ENCODE measurements at places on chromosomes 7 and 10.

GRCh38 chr7:31939076-31939475 is 131.1 kb downstream of the PDE1C start:
- no peak for DNase-seq

GRCh38 chr10:100962351-100963080 is 6.8 kb upstream of the SEMA4G start:
- no peak for DNase-seq

GRCh38 chr7:50640779-50641178 is 75.6 kb upstream of the DDC start:
- no peak for DNase-seq

GRCh38 chr10:15427843-15428414 is 56.8 kb upstream of the FAM171A1 start:
- DNase-seq, result no peak

GRCh38 chr7:150909200-150909995 is 57.1 kb downstream of the AOC1 start:
- DNase-seq, result no peak

- DNase-seq, result no peak
Observed at GRCh38 chr7:95472581-95473161, 13.1 kb upstream of the ASB4 start.

DNA sequence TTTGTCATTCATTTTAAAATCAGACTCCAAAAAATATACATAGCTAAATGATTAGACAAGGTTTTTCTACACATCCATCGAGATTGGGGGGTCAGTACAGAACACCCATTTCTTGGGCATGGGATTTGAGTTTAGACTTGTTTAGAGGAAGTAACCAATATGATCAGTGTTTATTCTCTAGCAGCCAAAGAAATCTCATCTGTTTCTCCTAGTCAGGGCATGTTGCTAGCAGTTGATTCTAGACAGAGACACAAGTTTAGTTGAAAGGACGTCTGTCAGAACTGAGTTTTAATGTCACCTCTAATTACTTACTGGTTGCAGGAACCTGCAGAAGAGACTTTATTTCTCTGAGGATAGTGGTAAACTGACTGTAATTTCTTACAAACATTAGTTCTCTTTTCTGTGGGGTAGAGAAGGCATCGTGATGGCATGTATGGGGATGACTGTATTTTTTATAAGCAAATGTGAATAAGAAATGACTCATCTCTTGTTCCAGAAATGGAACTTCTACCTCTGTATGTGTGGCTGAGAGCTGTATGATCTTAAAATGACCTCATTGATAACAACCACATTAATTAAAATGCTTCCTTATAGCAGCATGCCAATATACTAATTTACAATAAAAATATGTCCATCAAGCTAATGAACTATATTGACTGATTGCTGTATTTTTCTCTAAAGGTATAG is 30.6 kb upstream of the RHOBTB1 start:
- no peak for DNase-seq

DNA sequence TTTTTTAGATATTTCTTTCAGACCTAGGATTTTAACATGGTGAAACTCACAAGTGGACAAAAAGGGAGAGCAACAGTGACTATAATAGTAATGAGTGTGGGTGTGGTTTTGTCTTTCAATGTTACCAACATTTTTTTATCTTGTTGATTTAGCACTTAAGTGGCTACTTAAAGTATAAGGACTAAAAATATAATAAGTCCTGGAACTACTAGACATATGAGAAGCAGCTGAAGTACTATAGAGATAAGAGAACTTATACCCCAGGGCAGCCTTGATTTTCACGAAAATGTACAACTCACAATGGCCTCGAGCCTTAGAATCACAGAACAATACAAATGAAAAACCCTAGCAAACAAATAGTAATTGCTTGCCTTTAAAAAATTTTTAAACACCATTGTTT is 1151.8 kb downstream of the TYW1 start:
- DNase-seq, result no peak

DNA sequence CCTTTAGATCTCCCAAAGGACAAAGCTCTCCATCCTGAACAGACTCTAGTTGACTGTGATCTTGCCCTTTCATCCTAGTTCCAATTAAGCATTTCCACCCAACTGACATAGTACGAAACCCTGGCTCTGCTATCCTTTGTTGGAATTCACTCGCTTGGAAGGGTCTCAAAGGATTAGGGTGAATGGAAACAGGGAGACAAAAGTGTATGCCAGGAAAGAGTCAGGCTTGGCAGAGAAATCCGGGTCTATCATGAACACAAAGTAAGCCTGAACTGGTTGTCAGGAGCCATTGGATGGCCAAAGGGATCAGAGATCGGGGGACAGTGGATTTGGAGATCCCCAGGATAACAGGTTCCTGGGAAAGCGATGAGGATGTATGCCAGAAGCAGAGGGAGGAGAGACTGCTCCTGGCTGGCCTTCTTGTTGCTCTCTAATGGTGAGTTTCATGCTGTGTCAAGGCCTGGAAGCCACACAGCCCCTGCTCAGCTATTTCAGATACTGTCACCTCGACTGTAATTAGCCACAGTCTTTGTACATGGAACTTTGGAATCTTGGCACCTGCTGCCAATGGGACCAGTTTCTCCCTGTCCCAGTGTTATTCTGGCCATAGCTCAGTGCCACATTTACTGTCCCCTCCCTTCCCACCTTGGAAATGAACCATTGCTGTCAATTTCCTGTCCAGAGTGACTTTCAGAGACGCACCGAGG is 1168.7 kb upstream of the AUTS2 start:
- DNase-seq, result no peak

GRCh38 chr7:76358011-76358480 is 745 bp downstream of the YWHAG start:
- DNase-seq, result peak; percentile 69

GRCh38 chr10:24215196-24215595 is 6.3 kb downstream of the KIAA1217 start:
- no peak for DNase-seq

DNA sequence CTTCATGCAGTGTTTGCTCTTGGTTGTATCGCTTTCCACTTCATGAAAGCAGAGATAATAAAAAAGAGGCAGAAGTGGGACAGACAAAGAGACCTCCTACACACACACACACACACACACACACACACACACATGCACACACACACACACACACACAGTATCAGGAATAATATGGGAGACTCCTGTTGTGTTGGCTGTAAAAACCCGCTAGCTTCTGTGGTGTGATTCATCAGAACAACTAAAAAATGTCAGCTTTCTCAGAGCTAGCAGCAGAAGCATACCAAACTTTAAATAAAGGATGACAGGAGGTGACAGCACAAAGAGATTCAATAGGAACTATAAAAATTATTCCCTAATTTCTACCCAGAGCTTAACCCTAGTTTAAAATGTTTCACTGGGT is 148.2 kb upstream of the LRRTM3 start:
- DNase-seq, result no peak

- no peak for DNase-seq
Observed at GRCh38 chr10:78359640-78360091, 326.0 kb downstream of the RPS24 start.

DNA sequence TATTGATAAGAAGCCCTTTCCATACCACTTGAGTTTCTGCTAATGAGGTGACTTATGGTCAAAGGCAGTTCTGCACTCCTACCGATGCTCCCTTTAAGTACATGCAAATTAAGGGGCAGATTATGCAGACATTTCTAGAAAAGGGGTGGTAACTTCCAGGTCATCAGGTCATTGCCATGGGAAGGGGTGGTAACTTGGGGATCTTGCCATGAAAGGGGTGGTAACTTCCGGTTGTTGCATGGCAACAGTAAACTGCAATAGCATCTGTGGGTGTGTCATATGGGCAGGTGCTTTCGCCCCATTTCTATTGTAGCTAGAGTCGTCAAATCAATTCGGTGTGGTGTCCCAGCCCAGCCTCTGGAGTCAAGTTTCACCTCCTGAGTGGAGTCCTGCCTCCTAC is 150.9 kb downstream of the UBE2H start:
- DNase-seq, result no peak

- DNase-seq, result no peak
Observed at GRCh38 chr7:46960970-46961369, 620.9 kb downstream of the TNS3 start.

DNA sequence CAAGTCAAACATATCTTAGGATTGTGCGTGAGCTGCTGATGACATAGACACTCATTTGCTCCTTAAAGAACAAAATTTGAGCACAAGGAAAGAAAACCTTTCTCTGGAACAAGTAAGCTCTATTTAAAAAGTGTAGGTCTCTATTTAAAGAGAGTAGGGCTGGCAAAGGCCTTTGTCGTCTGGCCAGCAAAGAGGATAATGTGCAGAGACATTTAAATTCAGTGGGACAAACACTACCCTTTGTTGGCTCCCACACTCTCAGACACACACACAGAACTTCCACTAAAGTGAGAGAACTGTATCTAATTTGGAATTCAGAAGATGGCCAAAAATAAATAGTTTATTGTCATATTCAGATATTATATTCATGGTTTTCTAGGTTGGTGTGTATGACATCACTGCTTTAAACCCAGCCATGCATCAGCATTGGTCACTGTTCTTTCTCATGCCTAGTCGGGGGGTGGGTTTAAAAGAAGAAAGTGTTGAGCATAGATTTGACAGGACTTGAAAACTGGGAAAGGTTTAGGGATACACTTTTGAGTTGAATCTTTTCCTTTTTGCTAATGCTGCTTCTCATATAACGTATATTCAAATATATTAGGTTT is 49.5 kb upstream of the HDAC9 start:
- DNase-seq, result no peak

- DNase-seq, result no peak
Observed at GRCh38 chr7:47973739-47974138, 5.7 kb downstream of the HUS1 start.

GRCh38 chr7:3150027-3150426 is 106.4 kb upstream of the CARD11 start:
- DNase-seq, result no peak

DNA sequence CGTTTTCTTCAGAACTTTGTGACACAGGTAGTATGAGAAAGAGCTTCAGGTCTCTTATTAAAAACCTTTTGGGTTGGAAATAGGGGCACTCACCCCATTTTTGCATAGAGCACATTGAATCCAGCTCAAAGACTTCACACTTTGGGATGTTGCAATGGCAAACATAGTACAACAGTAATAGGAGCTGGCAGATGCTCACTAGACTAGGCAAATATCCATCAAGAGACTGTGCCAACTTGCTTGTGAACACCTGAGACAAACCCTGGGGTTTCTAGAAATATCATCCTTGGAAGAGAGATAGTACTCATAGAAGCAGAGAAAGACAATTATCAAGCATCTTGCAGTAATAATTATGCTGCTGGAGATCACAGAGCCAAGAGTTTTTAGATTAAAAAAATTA is 280.0 kb downstream of the CACNA2D1 start:
- DNase-seq, result no peak

- DNase-seq, result no peak
Observed at GRCh38 chr10:128280271-128280670, 154.0 kb upstream of the MKI67 start.

DNA sequence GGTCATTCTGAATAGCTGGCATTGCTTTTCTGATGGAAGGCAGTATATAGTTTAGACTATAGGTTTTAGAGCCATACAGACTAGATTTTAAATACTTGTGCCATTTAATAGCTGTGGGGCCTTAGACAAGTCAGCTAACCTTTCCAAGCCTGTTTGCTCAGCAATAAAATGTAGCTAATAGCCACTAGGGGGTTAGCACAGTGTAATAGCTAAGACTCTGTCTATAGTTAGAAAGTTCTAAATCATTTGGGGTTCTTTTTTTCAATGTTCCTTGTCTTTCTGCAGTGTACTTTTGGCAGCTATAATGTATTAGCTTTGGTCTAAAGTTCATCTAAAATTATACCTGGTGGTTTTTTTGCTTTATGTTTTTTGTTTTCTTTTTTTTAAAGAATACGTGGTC is 7.5 kb upstream of the KIFBP start:
- DNase-seq, result no peak

- DNase-seq, result no peak
Observed at GRCh38 chr7:47479821-47480575, 101.9 kb downstream of the TNS3 start.

DNA sequence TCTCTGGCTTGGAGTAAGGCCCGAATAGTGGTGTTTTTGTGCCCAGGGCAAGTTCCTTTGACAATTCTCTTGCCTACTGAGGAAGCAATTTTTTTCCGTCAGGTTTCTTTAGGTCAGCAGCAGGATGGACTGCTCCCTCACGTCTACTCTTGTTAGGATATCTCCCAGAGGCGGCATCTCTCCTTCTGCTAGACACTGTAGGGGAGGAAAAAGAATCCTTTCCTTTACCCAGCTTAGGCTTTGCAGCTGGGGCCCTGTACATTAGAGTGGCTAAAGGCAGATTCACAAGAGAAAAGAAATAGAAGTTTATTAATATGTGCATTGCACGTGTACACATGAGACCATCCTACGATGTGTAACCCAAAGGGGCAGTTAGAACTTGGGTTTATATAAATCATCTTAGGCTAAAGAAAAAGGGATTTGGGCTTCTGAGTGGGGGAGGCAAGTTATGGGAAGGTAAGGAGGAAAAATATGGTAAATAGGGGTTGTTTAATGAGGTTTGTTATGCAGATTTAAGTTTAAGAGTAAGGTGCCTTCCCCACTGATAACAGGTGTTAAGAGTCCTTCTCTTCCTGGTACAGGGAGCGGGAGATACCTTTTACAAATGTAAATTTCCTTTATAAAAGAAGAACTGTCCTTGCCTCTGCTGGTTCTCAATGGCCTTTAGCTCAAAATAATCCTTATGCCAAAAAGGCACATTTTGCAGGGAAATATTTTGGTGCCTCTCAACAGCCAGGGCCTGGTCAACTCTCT is 156.4 kb downstream of the AOAH start:
- no peak for DNase-seq

DNA sequence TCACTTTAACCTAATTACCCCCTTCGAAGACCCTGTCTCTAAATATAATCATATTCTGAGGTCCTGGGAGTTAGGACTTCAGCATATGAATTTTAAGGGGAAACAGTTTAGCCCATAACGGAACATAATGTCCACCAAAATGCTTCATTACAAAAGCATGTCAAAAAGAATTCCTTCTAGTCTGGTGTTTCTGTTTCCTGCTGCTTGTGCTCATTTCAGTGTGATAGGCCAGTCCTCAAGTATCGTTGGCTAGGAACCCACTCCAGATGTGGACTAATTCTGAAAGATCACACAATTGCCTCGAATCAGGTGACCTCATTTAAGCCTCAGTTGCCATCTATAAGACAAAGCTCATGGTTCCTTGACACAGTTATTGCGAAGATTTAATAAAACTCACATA is 29.6 kb downstream of the INPP5F start:
- no peak for DNase-seq

DNA sequence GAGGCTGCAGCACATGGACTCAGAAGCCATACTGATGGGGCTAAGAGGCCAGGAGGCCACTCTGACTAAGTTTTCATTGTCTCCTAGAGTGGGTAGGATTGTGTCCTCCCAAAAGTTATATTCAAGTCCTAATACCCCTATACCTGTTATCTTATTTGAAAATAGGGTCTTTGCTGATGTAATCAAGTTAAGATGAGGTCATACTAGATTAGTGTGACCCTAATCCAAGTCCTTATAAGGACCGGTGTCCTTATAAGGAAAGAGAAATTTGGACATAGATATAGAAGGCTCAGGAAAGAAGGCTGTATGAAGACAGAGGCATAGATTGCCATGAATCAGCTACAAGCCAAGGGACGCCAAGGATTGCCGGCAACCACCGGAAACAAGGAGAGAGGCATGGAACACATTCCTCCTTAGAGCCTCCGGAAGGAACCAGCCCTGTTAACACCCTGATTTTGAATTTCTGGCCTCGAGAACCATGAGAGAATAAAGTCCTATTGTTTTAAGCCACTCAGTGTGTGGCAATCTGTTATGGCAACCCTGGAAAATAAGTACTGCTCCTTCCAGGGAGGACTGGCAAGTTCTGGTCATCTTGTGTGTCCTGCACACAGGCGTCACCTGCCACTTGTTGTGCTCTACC is 157.0 kb downstream of the EMX2 start:
- DNase-seq, result no peak

- no peak for DNase-seq
Observed at GRCh38 chr10:110802090-110802489, 69.6 kb upstream of the PDCD4 start.

Data from stimulated activated CD8-positive, alpha-beta memory T cell treated with anti-CD3 and anti-CD28 coated beads, Interleukin-4, amount 100 ng/mL, for 48 hours (primary cell).